Activated CD4-positive, alpha-beta T cell treated with anti-CD3 and anti-CD28 coated beads, Interleukin-2, amount 50 U/mL, for 48 hours (primary cell): ENCODE measurements at places on chromosomes 6 and 20.

- peak; percentile 39 for DNase-seq
Measured at GRCh38 chr20:38658879-38659596, 57.4 kb downstream of the ARHGAP40 start.

DNA sequence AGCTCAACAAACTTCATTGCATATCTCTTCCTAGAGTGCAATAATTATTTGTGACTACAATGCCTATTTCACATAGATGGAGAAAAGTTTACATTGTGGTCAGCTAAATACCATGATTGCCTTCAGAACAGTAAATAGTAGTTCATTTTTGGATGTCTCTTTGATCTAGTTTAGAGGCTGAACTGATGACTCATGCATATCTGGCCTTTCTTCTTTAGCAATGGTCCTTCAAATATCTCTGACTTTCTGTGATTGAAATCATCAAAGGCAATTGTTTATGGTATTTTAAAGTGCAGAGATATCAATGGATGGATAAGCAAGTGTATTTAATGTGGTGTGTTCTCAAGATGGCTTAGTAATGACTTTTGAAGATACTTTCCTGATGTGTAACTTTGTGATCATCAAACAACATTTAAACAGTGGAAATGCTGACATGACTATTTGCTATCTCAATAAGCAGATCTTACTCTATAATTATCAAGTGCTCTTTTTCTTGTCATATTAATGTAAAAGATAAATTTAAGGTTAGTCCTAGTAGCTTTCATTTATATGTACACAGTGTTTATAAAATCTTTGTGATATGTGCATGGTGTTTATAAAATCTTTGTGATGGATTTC, 523.7 kb upstream of the SLC35B3 start:
- no peak for DNase-seq

DNA sequence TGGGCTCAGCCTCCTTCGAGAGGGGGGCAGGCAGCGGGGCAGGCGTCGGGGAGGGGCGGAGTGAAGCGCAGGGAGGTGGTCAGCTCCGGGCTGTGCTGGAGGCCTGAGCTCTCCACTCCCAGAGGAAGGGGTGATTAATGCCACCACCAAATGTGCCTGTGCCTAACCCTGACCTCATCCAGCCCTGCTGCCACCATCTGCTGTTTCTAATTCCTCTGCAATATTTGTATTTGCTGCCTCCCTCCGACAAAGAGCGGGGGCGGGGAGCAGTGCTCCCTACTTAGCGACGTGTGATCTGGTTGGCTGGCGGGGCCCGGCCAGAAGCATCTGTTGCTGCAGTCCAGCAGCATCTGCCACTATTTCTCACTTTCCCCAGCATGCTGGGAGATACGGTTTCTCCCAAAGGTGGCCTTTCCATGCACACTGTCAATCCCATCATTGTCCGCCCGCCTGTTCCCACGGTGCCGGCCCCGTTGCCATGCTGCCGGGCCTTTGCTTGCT, 47.0 kb downstream of the DLL1 start:
- DNase-seq = no peak

- DNase-seq = no peak
Measured at GRCh38 chr6:100461278-100461916, 3.3 kb downstream of the SIM1 start.

DNA sequence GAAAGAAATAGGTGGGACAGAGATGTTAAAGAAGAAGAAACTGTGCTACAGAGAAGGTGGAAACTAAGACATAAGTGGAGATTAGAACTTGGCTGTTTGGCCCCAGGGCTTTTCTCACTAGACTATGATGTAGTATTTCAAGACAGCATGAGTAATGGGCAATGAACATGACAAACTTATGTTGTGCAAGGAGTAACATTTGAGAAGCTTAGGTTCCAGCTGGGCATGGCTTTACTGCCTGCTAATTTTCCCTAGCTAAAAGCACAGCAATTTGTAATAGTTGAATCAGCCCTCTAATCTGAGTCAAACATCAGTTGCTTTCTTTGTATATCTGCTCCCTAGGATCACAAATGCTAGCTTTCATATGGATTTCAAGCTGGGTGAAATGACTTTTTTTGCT, 294.3 kb upstream of the BMP2 start:
- no peak for DNase-seq

- DNase-seq = no peak
Measured at GRCh38 chr6:167588181-167588919, 238.4 kb upstream of the AFDN start.

- DNase-seq = no peak
Measured at GRCh38 chr6:108608453-108609275, 47.9 kb downstream of the FOXO3 start.

DNA sequence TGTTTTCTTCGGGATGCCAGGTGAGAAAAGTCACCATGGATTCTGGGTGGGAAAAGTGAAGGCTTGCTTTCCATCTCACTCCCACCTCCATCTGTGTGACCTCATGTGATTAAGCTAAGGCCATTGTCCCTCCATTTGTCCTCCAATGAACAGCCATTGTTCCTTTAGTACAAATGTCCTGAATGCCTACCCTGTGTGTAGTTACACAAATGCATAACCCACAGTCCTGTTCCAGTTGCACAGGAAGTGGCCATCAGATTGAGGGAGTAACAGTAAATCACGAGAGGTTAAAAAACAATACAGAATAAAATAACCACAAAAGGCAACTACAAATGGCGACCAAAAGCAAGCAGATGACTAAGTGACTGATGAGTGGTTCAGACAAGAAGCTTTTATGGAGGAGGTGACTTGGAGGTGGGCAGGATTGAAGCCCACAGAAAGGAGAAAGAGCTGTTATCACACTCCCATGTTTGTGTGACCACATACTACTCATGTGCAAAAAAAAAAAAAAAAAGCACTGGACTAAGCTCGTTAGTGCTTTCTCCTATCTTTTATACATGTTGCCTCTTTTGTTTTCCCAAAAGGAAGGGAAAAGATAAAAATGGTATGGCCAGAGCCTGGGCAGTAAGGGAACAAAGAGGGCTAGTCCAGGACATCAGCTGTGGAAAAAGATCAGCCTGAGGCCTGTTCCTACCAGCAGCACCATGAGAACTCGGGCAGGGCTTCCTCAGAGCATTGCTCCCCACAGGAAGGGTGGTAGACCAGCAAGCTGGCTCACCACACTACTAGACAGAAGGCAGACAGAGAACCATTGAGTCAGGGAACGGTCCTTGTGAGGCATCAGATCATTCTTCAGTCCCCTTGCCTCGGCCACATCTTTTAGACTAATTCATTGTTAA, 111.0 kb downstream of the TFAP2A start:
- DNase-seq = no peak

GRCh38 chr6:138146544-138146943, 15.2 kb upstream of the ARFGEF3 start:
- DNase-seq = no peak

- no peak for DNase-seq
Measured at GRCh38 chr20:5919626-5920544, 30.4 kb downstream of the TRMT6 start.

DNA sequence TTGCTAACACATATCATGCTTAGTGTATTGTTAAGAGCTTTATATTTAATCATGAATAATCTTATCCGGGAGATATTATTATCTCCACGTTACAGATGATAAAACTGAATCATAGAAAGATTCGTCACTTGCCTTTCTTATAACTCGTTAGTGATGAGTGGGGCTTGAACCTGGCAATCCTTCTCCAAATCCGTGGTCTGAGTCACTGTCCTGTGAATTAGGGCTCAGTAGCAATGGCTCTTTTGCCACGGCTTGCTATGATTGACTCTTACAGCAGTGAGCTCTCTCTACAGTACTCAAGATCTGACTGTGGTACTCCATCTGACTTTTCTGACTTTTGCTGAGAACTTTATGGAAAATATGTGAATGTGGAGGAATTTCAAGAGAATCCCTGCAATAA, 246.9 kb downstream of the PACRG start:
- DNase-seq = no peak

DNA sequence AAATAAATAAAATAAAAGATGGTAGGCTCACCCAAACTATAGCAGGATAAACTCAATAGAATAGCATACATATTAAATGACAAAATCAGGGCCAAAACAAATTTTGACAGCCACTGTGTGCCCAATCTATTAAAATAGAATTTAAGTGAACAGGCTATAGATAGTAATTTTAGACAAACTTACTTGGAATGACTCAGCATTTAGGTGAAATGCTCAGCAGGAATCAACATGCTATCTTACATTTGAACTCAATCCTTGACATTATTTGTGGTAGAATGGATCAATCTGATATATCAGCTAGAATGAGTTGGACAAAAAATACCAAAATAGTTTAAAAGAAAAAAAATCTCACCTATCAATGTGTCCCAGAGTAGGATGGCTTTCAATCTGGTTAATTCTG, 578.6 kb downstream of the RFPL4B start:
- DNase-seq = no peak

DNA sequence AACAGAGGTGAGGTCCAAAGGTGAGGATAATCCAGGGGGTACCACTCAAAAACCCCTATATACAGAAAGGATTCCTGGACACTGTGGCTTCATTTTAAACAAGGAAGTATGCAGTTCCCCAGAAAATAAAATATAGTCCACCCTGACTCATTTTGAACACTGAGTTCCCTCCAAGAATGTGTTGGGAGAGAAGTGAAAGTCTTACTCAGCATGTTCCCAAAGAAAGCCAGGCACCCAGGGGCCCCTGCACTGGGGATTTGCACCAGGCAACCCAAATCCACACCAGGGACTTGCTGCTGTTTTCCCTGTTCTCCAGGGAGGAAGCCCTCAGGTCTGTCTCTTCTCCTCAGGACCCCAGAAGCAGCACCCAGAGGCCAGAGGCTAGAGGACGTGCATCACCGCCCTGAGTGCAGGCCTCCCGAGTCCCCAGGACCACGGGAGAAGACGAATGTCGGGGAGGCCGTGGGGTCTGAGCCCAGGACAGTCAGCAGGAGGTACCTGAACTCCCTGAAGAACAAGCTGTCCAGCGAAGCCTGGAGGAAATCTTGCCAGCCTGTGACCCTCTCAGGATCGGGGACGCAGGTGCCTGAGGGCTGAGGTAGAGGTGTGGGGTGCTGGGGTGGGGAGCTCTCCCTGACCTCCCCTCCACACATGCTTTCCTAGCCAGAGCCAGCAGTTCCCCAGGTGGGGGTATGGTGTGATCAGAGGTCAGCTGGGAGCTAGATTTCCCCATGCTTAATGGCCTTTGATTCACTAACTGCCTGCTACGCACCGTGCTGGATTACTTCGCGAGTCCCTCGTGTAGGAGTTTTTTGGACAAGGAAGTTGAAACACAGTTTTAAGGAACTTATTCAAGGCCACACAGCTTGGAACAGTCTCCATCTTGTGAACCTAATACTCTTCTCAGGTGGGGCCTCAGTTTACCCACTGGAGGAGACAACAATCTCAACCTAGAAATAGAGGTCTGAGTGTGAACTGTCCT, 3.3 kb downstream of the FGD2 start:
- no peak for DNase-seq

DNA sequence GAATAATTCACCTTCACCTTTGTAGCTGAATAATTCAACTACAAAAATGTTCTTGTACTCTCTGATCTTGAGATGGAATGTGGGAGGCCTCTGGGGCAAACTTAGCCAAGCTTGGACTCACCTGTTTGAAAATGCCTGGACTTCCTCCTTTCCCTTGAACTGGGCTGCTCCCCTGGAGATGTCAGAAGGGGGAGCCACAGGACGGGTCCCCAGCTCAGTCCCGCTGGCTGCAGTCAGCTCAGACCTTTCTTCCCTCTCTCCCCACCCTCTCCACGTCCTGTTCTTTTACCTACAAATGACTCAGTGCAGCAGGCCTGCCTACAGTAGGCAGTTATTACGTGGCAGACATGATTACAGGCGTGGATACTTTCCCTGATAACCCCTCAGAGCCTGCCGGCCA, 131.5 kb upstream of the RALGAPA2 start:
- DNase-seq = no peak

DNA sequence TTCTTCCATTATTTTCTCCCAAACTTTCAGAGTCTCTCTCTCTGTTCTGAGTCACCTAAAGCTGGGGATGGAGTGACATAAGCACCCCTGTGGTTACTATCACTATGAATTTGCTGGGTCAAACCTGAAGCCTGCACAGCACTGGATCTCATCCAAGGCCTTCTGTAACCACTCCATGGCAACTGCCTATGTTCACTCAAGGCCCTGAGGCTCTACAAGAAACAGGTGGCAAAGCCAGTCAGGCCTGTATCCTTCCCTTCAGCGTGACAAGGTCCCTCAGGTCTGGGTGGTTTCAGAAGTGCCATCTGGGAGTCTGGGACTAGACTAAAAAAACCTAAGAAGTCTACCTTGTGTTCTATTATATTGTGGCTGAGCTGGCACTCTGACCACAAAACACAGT, 1278.8 kb upstream of the EYS start:
- no peak for DNase-seq

DNA sequence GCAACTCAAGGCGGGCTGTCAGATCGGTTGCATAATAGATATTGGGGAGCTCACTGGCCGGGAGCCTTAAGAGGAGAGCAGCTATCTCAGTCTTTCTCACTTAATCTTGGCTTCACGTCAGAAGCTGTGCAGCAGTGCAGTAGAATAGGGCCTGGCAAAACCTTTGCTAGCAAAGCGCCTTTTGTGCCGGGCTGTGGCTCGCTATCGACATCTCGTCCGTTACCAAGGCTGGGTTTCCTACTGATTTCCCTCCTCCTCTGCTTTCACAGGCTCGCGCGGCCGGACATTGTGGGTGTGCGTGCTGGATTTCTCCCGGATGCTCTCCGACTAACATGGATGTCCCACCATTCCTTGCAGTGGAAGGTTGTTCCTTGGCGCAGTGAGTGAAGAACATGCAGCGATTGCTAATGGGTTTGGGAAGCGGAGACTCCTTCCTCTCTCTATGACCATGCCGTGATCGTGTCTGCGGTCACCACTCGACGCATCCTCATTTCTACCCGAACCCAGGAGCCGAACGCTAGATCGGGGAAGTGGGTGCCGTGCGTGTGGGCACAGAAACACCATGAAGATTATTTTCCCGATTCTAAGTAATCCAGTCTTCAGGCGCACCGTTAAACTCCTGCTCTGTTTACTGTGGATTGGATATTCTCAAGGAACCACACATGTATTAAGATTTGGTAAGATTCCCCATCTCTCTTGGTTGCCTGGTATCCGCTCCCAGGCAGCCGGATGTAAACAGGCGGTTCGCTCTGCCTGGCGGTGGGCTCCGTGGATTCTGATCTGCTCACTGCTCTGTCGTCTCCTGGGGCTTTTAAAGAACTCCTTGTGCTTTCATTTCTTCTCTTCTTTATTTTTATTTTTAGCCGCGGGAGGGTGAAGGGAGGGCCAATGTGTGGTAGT, 5.5 kb downstream of the GRIK2 start:
- DNase-seq = no peak

DNA sequence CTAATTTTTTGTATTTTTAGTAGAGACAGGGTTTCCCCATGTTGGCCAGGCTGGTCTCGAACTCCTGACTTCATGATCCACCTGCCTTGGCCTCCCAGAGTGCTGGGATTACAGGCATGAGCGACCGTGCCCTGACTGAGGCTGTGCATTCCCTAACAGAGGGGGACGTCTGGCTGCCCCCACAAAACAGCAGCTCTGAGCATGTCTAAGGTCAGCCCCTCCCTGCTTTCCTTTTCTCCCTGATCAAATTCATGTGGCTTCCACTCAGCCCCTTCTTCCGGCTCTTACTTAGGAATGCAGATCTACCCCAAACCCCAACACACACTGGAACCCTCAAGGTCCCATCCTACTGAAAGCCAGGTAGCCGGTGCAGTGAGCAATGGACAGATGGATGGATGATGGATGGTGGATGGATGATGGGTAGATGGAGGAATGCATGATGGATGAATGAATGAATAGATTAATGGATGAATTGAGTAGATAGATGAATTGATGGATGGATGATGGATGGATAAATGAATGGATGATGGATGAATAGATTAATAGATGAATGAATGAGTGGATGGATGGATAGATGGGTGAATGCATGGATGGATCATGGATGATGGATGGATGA, 91.5 kb upstream of the BHLHE23 start:
- no peak for DNase-seq

GRCh38 chr6:138465007-138465645, 34.2 kb downstream of the NHSL1 start:
- no peak for DNase-seq
